G401 (cell line): ENCODE measurements at places on chromosomes 2 and 18. TPM values are rescaled to one million over a fixed set of nuclear protein-coding genes. Genes with fewer than 3 reads are reported as not detected.

- DNase-seq, result no peak
These were observed 112.0 kb upstream of the TEKT4 start for GRCh38 chr2:94759211-94759610.

DNA sequence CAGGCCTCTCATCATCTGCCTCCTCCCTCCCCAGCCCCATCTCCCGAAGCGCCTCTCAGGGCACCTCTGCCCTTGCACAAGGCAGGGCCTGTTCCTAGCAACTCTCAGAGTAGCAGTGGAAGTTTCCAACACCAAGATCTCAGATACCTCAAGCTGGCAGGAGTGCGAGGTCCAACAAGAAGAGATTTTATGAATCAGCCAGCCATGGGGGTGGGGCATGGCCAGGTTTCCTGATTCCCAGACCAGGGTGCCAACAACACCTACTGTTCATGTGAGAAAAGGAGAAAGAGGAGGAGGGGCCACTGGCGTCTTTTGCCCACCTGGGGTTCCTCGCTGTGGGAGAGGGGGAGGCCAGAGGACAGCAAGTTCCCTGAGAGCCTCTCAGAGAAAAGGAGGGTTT, 6.6 kb upstream of the STEAP3 start:
- DNase-seq, result no peak

The TAF1B gene
- 56.1 and 70.7 TPM in 2 replicates for total RNA-seq

DNA sequence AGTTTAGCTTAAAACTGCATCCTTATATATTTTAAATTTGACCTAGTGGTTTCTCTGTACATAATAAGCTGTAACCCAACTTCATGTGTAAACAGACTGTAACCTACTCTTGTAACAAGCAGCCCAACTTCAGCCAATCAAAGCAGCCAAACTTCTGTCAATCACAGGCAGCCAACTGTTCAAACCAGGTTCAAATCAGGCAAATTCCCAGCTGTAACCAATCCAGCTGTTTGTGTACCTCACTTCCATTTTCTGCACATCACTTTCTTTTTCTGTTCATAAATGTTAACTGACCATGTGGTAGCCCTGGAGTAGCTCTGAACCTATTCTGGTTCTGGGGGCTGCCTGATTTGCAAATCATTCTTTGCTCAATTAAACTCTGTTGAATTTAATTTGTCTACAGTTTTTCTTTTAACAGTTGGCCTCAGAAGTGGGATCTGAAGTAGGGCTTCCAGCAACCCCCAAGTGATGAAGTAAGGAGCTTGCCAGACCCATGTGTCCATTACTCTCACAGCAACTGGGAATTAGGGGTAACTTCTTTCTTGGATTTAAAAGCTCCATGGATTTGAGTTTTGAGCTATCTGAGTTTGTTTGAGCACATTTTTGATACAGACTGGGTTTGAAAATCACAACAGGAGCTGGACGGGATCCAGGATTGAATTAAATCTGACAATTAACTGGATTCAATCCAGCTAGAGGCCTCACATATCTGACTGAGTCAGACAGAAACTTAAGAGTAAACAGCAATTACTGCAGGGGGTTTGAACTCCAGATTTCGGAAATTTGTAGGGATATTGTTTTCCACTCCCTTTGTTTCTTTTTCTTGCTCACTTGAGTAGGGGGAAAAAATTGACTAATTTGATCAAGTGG, 1569.7 kb upstream of the SLC39A10 start:
- DNase-seq, result no peak

DNA sequence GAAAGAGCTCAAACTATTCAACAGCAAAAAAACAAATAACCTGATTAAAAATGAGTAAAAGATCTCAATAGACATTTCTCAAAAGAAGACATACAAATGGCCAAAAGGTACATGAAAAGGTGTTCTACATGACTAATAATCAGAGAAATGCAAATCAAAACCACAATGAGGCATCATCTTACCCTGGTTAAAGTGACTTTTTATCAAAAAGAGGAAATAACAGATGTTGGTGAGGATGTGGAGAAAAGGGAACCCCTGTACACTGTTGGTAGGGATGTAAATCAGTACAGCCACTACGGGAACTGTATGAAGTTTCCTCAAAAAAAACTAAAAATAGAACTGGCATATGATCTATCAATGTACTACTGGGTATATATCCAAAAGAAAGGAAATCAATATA, 39.8 kb upstream of the TMEM163 start:
- DNase-seq, result no peak

The C2orf42 gene
- 5.3 and 6.8 TPM in 2 replicates for total RNA-seq

GRCh38 chr2:152319822-152320570, 15.0 kb upstream of the FMNL2 start:
- DNase-seq, result no peak

- no peak for DNase-seq
These were observed 836.5 kb upstream of the ID2 start for GRCh38 chr2:7845332-7845731.

DNA sequence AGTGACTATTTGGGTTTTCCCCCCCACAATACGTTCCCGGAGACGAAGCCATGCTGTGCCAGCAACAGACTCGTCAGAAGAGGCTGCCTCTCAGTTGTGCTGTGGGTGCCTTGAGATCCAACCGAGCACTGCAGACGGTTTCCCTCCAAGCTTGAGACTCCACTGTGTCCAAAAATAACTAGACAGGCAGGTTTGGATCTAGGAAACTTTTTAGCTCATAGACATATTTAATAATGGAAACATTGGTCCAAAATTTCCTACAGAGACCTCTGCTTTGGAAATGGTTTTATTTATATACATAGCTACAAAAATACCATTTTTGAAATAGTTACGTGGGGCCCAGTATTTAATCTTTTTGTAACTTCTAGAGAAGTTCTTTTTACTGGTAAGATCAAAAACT, 63.1 kb upstream of the SPATS2L start:
- DNase-seq, result no peak

The ABCG5 gene
- total RNA-seq, result not detected in 2 replicates

DNA sequence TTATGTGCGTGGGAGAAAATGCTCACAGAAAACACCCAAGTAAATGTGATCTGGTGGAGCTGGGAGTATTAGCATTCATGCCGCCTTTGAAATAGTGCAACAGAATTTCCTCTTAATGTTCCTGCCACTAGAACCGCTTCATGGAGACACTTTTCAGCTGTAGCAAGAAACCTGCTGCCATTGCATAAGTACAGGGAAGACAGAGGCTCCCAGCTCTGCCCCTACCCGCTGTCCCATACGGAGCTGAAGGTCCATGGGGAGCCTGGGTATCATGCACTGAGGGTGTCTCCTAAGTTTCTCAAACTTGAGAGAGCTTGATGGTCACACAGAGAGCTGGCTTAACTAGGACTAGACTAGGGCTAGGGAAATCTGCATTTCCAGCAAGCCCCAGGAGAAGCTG, 49.6 kb downstream of the CRIM1 start:
- DNase-seq, result no peak

GRCh38 chr18:48943736-48944527, 6.8 kb downstream of the SMAD7 start:
- DNase-seq, result peak; percentile 12

DNA sequence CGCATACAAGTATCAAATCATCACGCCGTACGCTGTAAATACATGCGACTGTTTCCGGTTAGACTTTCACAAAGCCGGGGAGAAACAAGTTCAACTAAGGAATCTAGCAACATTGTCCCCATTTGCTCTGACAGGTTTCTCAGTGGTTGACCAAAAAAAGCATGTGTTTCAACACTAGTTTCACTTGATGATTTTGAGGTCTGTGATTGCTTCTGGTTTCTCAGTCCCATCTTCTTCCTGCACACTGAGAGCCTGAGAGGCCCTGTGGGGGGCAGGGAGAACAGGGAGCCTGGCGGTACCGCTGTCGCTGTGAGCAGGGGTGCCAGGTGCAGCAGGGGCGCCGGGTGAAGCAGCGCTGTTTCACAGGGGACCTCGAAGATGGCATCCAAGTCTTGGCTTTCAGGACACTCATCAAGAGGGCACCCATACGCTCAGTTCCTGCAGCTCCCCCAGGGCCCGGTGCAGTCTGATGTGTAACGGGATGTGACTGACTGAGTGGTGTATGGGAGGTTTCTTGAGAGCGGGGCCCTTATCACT, 270.9 kb downstream of the TWIST2 start:
- DNase-seq, result no peak

DNA sequence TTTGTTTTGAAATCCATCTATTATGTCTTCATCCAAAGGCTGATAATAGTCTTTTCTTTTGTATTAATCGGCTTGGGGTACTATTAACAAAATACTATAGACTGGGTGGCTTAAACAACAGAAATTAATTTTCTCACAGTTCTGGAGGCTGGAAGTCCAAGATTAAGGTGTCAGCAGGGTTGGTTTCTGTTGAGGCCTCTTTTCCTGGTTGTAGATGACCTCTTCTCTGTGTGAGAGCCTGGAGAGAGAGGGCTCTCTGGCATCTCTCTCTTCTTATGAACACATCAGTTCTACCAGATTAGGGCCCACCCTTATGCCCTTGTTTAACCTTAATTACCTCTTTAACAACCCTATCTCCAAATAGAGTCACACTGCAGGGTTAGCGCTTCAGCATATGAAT, 14.2 kb upstream of the KCTD1 start:
- DNase-seq, result no peak

GRCh38 chr2:49812730-49813129, 658.4 kb upstream of the FSHR start:
- no peak for DNase-seq

- DNase-seq, result no peak
These were observed 931 bp upstream of the TMEM131 start for GRCh38 chr2:97996679-97997078.
